ENCODE measurements at places on chromosomes 13 and 19.

DNA sequence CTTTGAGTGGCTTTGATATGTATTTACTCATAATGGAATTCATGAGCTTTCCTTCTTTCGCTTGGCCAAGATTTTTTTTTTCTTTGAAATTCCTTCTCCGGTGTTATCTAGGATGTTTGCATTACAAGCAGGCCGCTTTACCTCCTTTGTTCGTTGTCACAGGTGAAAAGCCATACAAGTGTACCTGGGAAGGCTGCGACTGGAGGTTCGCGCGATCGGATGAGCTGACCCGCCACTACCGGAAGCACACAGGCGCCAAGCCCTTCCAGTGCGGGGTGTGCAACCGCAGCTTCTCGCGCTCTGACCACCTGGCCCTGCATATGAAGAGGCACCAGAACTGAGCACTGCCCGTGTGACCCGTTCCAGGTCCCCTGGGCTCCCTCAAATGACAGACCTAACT, 16.7 kb downstream of the KLF5 start:
- no peak for DNase-seq

- DNase-seq: no peak
These were observed 1069.1 kb downstream of the EFNB2 start for GRCh38 chr13:105466376-105466775.

- DNase-seq: peak; percentile 68
These were observed 8.2 kb upstream of the ERFL start for GRCh38 chr19:41936416-41936850.

GRCh38 chr19:4641132-4641531, 1.8 kb downstream of the TNFAIP8L1 start:
- DNase-seq: no peak

- peak; percentile 29 for DNase-seq
These were observed 2.1 kb downstream of the PNMA8C start for GRCh38 chr19:46426506-46427162.

DNA sequence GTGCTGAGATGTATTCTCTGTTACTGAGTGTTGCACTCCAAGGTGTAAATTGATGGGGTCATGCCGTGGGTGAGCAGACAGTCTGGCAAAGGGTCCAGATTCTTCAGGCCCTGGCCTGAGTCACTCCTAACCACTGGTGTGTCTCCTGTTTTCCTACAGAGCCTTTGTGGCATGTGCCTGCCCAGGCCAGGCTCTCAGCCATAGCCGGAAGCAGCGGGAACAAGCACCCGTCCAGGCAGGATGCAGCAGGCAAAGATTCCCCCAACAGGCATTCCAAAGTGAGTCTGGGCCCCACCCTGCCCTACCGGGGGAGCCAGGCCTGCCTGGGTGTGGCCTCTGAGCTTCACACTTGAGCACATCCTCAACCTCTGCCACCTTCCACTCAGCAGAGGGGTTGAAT, 61.9 kb downstream of the DPF1 start:
- DNase-seq: no peak

- DNase-seq: no peak
These were observed 81.1 kb downstream of the UFM1 start for GRCh38 chr13:38430796-38431195.

- no peak for DNase-seq
These were observed 138.2 kb upstream of the MAB21L1 start for GRCh38 chr13:35614666-35615065.

- DNase-seq: no peak
These were observed 1.2 kb downstream of the RPS19 start for GRCh38 chr19:41861116-41861768.

GRCh38 chr13:57128909-57129308, 11.8 kb upstream of the PRR20A start:
- no peak for DNase-seq

- peak; percentile 87 for DNase-seq
These were observed at the start of gene ZFP36 for GRCh38 chr19:39406656-39407409. Gene ZFP36, plus strand, starts transcription at chr19:39406847. Its CDS starts 58 bp downstream, at chr19:39406905.
